Stimulated activated CD4-positive, alpha-beta T cell treated with anti-CD3 and anti-CD28 coated beads, Interleukin-4, amount 100 ng/mL, for 1 hour (primary cell): ENCODE measurements at places on chromosomes 4 and X.

DNA sequence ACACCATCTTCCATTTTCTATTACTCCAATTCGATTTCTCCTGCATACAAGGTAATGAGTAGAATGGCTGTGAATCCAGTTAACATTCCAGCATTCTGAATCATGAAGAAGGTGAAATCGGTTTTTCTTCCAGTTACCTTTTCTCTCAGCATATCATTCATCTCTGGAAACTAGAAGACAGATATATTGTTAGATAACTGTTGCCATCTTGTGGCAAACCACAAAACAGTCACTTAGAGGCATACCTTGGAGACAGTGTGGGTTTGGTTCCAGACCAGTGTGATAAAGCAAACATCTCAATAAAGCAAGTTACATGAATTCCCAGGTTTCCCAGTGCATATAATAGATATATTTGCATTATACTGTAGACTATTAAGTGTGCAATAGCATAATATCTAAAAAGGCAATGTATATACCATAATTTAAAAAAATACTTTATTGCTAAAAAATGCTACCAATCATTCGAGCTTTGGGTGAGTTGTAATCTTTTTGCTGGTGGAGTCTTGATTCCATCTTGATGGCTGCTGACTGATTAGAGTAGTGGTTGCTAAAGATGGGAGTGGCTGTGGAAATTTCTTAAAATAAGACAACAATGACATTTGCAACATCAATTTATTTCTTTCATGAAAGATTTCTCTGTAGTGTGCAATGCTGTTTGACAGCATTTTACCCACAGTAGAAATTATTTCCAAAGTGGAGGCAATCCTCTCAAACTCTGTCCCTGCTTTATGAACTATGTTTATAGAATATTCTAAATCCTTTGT lies 82.1 kb downstream of the SLC39A8 start:
- DNase-seq: no peak

DNA sequence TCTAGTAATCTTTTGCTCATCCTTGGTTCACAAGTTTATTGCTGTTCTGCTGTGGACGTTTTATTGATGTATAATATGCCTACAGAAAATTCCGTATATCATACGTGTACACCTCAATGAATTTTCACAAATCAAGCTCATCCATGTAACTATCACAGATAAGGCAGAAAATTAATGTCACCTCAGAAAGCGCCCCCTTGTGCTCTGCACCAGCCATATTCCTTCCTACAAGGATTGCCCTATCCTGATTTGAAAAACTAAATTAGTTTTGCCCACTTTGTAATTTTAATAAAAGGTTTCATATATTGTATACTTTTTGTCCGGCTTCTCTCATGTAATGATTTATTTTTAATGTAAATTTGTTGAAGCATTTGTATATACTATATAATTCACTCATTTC lies 390.8 kb downstream of the ADGRL3 start:
- DNase-seq: no peak

GRCh38 chr4:20926529-20926928 lies 226.3 kb downstream of the PACRGL start:
- no peak for DNase-seq

DNA sequence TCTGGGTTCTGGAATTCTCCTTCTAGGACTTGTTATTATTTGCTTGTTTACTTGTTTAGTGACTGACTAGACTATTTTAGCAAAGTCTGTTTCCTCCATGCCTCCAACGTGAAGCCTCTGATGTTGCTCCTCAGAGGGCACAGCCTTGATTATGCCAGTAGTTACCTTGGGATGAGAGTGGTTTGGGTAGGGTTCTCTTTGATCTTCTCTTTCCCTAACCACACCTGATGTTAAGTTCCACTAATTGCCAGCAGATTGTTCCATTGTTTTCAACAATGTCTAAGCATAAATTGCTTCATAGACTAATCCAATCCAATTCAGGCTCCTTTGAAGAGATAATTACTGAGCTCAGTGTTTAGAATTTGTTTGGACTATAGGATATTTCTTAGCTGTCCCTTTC lies 352.7 kb upstream of the DIPK2B start:
- no peak for DNase-seq

GRCh38 chr4:152510349-152511147 lies 25.3 kb downstream of the FBXW7 start:
- DNase-seq: no peak

DNA sequence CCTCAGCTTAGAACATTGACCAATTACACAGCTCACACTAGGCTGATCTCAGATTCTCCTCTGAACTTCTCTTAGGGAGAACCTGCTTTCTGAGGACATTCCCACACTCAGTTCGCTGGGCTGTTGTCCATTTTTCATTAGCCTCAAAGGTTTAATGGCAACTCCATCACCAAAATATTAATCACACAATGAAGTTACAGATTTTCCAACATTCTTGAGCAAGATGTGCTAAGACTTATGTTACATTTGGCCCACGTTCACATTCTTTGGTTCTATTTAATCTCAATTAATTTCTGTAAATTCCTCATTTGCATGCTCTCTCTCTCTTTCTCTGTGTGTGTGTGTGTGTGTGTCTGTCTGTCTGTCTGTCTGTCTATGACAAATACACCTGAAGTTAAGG lies 82.3 kb upstream of the EDNRA start:
- no peak for DNase-seq

DNA sequence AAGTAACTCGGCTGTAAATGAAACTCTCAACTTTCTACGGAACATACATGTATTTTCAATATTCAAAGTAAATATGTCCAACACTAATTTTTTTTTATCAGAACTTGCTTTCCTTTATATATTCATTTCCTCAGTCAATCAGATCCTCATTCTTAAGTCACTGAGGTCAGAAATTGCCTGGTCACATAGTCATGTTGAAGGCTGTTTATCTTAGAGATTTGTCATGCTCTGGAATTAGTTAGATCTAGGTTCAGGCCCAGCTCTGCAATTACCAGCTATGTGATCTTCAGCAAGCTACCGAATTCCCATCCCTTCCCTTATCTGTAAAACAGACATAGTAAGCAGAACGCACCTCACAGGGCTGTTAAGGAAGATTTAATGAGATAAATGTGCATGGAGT lies 228.8 kb downstream of the SPCS3 start:
- no peak for DNase-seq

DNA sequence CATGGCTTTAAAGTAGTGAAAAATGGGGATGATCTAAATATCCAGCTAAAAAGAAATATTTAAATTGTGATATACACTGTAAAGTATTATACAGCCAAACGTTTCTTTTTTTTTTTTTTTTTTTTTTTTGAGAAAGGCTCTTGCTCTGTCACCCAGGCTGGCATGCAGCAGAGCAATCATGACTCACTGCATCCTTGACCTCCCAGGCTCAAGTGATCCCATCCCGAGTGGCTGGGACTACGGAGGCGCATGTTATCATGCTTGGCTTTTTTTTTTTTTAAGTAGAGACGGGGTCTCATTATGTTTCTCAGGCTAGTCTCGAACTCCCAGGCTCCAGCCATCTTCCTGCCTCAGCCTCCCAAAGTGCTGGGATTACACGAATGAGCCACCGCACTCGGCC lies 17.1 kb downstream of the SMIM14 start:
- DNase-seq: no peak

- no peak for DNase-seq
Observed at GRCh38 chr4:164538097-164538496, 215.8 kb upstream of the SMIM31 start.

- DNase-seq: no peak
Observed at GRCh38 chr4:121071640-121072223, 603 bp downstream of the NDNF start.

DNA sequence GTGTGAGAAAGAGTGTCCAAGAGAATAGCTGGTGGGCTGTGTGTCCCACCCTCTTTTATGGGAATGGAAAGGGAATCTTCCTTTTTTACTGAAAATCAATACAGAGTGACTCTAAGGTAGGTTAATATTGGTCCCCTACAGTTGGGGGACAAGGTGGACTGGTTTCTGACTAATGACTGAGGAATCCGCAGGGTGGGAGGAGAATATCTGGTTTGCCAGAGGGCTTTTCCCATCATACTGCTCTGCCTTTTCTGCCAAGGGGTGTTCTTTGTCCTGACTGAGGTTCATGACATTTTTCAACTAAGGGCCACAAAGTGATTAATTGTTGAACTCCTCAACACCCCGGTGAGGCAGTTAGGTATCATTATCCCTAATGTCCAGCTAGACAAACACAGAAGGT lies 261.6 kb downstream of the SPATA18 start:
- DNase-seq: no peak

- DNase-seq: no peak
Observed at GRCh38 chr4:147524601-147525000, 43.7 kb downstream of the EDNRA start.

GRCh38 chrX:9611436-9612145 lies 146.7 kb downstream of the TBL1X start:
- no peak for DNase-seq

DNA sequence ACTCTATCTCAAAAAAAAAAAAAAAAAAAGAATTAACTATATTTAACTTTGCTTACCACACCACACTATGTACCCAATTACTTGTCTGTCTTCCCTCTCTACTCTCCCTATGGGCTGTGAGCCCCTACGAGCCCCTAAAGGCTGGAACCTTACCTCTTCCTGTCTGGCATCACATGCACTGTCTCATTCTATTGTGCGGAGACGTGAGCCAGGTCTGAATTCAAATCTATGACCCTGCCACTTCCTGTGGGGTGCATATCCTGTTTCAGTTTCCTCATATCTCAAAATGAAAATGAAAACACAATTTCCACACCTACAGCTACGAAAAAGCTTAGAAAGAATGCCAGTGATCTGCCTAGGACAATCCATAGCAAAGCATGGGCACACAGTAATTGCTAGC lies 42.9 kb upstream of the HS3ST1 start:
- peak; percentile 29 for DNase-seq

GRCh38 chrX:118062817-118063615 lies 53.6 kb downstream of the KLHL13 start:
- no peak for DNase-seq

DNA sequence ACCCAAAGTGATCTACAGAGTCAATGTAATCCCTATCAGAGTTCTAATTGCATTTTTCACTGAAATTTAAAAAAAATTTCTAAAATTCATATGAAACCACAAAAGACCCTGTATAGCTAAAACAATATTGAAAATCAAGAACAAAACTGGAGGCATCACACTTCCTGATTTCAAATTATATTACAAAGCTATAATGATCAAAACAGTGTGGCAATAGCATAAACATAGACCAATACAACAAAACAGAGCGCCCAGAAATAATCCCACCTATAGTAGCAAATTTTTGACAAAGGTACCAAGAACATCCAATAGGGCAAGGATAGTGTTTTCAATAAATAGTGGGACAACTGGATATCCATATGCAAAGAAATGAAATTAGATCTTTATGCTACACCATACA lies 59.4 kb upstream of the PRKG2 start:
- no peak for DNase-seq

GRCh38 chr4:24743927-24744326 lies 51.4 kb upstream of the SOD3 start:
- no peak for DNase-seq

DNA sequence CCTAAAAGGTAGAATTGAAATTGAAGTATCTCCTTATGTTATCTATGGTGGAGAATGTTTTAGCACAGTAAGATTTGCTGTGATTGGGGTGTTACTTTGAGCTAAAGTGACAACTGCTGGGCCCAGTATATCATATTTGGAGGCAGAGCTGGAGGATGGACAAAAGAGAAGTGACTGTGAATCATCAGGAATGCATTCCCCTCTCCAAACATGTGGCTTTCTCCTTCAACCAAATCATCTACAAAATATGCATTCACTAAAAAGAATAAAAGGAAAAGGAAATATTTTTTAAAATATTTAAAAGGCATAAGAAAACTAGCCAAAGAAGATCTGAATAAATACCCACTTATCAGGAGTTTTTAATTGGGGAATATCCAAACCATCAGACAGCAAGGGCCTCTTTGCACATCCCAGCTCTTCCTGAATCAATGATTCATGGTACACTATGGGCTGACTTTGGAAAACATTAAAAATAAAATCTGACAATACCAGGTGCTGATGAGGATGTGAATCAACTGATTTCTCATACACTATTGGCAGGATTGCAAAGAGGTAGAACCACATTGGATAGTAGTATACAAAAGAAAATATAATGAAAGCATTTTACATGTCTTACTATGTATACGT lies 671.7 kb upstream of the NR3C2 start:
- DNase-seq: no peak

- DNase-seq: peak; percentile 21
Observed at GRCh38 chrX:19625612-19626011, 110.3 kb upstream of the MAP3K15 start.
